ENCODE measurements at places on chromosomes 4 and X. TPM values are rescaled to one million over a fixed set of nuclear protein-coding genes. Genes with fewer than 3 reads are reported as not detected.

The DUSP21 gene
- not detected for total RNA-seq

- DNase-seq, result no peak
These were observed 53.8 kb upstream of the GPR78 start for GRCh38 chr4:8526363-8526855.

DNA sequence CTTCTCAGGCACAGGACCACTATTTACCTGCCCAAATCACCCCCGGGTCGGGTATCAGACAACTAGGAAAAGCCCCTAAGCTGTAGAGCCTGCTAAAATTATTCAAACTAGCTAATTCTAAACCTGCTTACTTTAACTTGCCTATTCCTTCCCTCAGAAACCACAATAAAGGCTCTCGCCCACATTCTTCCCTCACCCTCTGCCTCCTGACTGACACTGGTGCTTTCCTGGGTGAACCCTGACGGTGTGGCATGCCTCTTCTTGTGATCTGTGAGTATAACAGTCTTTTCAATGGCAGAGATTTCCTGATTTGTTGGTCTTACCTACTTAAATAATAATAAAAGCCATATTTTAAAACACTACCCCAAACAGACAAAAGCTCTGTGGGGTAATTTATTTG, 242.1 kb upstream of the ZCCHC13 start:
- DNase-seq, result peak; percentile 30

DNA sequence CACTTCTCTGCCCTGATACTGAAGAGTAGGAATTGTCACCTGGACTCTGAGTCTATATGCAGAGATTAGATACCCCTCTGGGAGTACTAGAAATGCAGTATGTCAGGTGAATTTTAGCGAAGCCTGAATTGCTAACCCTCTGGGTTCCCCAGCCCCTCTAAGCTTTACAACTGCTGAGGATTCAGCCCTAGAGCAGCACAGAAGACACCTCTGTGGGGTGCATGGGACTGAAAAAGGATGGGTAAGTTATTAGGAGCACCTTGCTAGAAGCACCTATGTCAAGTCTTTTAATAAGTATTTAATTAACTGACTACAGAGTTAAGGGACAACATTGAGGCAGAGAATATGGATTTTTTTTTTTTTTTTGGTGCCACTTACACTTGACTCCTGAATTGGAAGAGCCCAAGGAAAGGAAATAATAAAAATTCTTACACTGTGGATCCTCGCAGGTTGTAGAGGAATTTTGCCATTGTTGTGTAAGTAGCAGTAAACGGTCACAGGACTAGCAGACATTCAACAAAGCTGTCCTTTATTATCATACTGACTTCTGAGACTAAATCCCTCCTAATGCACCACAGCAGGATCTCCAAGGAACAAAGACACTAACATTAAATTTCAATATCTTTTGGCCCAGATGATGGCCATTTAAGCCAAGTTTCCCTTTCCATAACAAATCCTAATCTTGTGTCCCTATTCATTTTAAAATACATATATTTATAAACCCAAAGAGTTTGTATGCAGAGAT, 253.2 kb downstream of the ANKRD50 start:
- no peak for DNase-seq

- DNase-seq, result peak; percentile 55
These were observed 100.3 kb downstream of the SORBS2 start for GRCh38 chr4:185711726-185712125.

- DNase-seq, result peak; percentile 75
These were observed 437.8 kb downstream of the GRXCR1 start for GRCh38 chr4:43330288-43330687.

Measured in foreskin keratinocyte (primary cell).